MV-4-11 (cell line): ENCODE measurements at places on chromosomes 4 and X.

DNA sequence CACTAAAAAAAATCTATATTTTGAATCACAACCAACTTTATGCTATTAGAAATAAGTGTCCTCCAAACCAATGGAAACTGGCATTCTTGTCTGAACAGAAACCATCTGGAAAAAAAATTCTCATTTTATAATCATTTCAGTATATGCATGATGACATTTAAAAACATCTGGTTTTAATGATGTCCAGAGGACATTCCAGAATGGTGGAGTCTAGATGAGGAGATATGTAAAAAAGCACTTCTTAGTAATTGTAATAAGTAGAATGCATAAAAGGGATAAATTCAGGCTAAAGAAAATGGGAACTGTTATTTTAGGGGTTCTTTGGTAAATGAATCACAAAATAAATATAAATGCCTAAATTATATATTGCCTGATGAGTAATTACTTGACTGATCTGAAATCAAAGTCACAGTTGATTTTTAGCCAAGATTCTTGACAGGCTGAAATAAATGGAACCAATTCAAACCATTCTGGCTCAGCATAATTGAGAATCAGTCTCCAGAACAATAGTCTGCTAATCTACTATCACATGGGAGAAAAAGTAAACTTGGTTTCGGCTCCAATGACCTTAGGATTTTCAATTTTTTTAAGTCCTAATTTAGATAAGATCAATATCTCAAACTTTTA is 636.6 kb downstream of the FAT4 start:
- no peak for DNase-seq

GRCh38 chr4:128863312-128864075 is 54.0 kb downstream of the JADE1 start:
- peak; percentile 10 for DNase-seq

DNA sequence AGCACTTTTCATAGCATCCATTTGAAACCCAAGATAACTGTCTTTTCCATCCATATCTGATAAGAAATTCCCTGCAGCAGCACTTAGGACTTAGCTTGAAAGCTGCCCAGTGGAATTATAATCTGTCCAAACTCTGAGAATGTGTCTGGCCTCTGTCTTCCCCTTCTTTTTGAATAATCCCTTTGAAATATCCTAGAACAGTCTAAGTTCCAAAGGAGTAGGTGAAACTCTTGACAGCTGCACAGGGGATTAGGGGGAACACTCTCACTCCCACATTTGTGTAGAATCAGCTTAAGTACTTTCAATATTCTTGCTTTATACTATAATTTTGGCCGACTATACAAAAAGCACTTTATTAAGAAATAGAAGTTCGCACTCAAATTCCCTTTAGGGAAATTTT is 157.7 kb downstream of the PAPSS1 start:
- DNase-seq: no peak

DNA sequence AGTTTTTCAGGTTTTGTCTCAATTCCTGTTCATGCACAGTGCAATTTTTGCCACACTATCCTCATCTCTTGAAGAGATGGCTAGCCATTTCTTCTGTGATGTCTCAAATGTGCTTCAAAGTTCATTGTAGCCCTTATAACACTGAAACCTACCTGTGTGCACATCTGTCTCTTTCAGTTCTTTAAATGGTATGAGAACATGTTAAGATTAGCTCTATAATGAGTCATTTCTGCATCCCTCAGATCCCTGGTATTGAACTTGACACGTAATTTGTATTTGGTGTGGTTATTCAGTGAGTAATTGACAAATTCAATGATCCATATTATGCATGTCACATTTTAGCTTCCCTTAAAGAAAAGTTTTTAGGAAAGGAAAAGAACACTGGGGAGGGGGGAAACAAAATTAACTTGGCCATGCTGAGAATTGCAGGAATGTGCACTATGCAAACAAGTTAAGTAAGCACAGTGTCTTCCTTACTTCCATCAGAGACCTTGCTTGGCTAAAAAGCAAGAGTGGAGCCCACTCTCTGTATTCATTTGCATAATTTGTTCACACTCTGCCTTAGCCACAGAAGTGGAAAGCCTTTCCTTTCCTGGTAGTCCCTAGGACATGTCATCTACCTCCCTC is 659.8 kb upstream of the MAGEB2 start:
- no peak for DNase-seq

- no peak for DNase-seq
Observed at GRCh38 chrX:123172869-123173268, 11.2 kb upstream of the GRIA3 start.

- no peak for DNase-seq
Observed at GRCh38 chr4:15557786-15558550, 88.3 kb downstream of the CC2D2A start.

DNA sequence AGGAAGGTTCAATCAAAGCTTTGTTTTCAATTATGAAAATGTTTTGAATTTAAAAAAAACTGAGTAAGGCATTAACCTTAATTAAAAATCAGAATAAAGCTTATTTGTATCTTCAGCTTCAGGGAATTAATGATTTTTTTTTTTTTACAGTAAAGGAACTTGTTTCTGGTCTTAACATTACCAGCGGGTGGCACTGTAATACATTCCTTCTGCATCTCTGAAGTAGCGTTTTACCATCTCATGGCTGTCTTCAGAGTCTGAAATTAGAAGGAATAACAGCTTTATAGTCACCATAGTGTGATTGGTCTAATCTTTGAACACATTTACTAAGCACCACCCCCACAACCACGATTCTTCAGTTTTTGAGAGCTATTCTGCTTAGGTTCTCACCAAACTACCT is 102.6 kb downstream of the IL1RAPL2 start:
- no peak for DNase-seq

DNA sequence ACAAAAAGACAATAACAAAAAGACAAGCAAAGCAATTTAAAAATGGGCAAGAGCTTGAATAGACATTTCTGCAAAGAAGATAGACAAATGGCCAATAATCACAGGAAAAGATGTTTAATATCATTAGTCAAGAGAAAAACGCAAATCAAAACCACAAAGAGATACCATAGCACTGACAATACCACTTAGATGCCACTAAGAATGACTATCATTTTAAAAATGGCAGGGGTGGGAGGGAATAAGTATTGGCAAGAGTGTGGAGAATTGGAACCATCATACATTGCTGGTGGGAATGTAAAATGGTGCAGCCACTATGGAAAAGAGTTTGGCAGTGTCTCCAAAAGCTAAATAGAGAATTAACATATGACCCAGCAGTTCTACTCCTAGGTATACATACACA is 15.1 kb upstream of the EXOC1 start:
- no peak for DNase-seq

DNA sequence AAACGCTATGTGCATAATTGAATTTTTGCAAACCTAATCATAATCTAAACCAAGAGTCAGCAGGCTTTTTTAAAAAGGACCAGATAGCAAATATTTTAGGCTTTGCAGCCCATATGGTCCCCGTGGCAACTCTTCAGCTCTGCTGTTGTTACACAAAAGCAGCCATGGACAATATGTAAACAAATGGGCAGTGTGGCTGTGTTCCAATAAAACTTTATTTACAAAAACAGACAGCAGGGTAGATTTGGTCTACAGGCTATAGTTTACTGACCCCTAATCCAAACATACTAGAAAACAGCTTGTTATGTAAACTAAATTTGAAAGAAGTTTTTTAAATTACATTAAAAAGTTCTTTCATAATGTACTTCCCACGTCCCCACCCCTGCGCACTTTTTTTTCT is 53.1 kb downstream of the FUNDC1 start:
- no peak for DNase-seq

GRCh38 chrX:18448416-18448815 is 23.0 kb downstream of the CDKL5 start:
- DNase-seq: no peak
